Brain (organoid and tissue), 16 donors: ENCODE measurements at places on chromosomes 16 and 17. TPM values are rescaled to one million over a fixed set of nuclear protein-coding genes. Genes with fewer than 3 reads are reported as not detected.

METRN gene
- polyA plus RNA-seq = 125 TPM

TEKT5 gene
- not detected for polyA plus RNA-seq

- peak; percentile 85 for DNase-seq
Measured at GRCh38 chr17:78360371-78361224, 721 bp upstream of the SOCS3 start.

FOXL1 gene
- 0.22 TPM for polyA plus RNA-seq

RGS11 gene
- 8.3 TPM for polyA plus RNA-seq

GRCh38 chr16:57178196-57178595, 7.6 kb downstream of the PSME3IP1 start:
- peak; percentile 33 for DNase-seq

DNA sequence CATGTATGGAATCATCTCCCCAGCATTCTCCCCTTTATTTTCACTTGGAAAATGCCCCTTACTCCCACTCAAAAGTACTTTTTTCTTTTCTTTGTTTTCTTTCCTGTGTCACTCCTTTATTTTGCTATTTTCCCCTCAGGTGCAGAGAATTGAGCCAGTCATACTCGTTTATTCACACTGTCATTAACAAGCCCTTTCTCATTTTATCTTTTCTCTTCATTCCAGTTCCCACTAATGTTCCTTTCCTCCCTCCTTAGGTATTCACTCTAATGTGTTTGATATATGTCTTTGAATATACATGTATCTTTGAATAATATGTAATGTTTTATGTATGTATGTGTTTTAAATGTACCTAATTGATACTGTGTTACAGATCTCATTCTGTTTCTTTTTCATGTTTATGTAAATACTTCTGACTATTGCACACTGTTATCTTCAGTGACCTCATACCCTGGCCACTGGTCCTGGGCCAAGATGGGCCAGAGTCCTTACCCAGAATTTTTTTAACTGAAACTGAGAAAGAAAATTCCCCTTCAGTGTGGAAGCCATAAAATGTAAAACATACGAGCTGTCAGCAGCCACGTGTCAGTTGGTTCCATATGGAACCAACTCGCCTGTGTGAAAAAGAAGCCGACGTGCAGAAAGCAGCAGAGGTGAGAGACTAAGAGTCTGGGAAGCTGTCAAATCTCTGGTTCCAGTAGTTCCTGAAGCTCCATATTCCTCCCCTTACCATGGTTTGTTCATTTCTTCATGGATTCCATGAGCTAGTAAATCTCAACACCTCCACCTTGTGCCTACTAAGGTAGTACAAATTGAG, 5.8 kb downstream of the SRR start:
- DNase-seq = peak; percentile 94

CACNG1 gene
- polyA plus RNA-seq = 1.1 TPM

DNA sequence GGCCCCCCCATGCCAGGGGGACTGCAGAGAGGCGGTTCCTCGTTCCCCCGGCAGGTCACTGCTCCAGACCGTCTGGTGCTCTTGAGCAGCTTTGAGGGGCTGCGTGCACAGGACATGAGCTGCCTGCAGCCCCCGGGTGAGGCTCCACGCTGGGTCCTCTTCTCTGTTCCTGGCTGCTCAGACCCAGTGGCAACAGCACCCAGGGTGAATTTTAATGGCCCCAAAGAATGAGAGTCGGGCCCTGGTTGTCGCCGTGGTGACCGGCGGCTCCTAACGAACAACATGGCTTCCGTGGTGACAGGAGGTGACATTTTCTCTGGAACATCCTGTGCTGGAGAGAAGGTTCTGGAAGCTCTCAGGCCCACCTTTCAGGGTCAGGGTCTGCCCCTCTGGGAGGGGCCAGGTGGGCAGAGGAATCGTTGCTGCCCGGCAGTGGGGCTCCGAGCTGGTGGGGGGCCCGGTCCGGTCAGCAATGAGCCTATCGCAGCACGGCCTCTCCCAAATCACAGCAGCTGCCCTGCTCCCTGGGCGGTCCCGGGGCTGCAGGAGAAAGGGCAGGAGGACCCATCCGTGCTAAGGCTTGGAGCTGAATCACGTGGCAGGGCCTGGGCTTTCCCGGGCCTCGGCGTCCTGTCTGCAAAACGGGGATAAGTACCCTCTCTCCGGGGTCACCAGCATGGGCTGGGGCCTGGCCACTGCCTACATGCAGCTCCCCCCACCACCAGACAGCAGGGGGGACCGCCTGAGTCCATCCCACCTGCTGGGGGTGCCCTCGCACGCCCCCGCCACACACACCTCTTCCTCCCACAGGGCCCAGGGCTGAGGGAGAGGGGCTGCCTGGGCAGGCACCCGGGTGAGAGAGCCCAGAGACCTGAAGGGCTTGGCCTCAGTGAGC, 3.4 kb upstream of the C1QTNF8 start:
- DNase-seq = peak; percentile 51

GRCh38 chr16:5490499-5490898, 392.9 kb upstream of the EEF2KMT start:
- peak; percentile 86 for DNase-seq

GRCh38 chr16:73060892-73061490, 13.1 kb upstream of the ZFHX3 start:
- no peak for DNase-seq

DNA sequence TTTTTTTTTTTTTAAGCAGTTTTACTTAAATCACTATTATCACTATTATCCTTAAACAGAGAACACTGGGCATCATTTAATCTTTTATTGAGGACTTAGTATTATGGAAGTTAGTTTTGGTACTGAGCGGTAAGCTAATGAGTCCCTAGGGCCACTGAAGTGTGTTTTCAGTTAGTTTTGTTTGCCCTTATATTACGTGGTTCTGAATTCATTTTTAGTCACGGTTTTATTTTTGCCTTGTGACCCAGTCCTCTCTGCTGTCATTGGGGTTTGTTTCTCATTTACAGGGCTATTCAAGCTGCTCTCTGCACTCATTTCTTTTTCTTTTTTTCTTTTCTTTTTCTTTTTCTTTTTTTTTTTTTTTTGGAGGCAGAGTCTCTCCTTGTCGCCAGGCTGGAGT, 17.3 kb downstream of the RABEP1 start:
- DNase-seq = no peak

- DNase-seq = no peak
Measured at GRCh38 chr16:79264237-79265109, 336.1 kb downstream of the MAF start.

GRCh38 chr17:31092475-31093064, 2.2 kb upstream of the NF1 start:
- DNase-seq = no peak

DNA sequence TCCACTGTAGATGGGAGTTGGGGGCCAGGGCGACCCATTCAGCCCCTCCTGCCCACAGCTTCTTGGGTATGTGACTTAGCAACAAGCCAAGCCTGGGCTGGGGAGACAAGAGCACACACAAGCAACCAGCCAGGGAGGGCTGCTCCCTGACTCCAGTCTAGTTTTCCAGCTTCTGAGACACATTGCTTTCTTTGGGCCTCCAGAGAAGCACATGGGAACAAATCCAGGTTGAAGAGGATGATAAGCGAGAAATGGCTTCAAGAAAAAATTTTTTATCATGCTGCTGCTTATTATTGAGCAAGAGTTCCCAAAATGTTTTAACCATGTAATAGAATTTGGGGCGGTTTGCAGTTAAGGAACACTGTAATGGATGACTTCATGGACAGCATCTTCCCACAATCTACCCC, 173.7 kb downstream of the SOX9 start:
- no peak for DNase-seq

- no peak for DNase-seq
Measured at GRCh38 chr16:29644338-29644857, 18.6 kb upstream of the SPN start.

DNA sequence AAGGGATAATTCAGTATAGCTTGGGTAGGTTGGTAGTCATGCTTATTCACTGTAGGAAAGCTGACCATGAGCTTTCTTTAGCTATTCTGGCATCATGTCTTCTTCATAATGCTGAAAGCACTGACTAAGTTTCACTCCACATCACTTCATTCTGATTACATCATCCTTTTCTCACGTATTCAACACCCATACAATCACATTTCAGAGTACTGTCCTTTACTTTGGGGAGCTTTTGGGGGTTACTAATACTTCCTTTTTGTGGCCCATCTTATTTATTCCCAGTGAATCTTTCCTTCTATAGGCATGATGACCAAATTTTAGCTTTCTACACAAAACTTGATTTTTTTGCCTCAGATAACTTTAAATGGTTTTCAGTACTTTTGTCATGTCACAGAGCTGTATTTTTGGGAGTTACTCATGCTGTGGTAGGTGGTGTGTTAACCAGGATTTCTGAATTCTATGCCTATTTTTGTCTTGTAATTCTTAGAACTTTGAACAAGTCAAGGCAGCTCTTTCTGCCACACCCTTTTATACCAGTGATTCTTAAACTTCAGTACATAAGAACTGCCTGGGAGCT, 23.5 kb downstream of the TADA2A start:
- DNase-seq = no peak

GRCh38 chr17:57726213-57726790, 18.8 kb downstream of the CCDC182 start:
- no peak for DNase-seq

DNA sequence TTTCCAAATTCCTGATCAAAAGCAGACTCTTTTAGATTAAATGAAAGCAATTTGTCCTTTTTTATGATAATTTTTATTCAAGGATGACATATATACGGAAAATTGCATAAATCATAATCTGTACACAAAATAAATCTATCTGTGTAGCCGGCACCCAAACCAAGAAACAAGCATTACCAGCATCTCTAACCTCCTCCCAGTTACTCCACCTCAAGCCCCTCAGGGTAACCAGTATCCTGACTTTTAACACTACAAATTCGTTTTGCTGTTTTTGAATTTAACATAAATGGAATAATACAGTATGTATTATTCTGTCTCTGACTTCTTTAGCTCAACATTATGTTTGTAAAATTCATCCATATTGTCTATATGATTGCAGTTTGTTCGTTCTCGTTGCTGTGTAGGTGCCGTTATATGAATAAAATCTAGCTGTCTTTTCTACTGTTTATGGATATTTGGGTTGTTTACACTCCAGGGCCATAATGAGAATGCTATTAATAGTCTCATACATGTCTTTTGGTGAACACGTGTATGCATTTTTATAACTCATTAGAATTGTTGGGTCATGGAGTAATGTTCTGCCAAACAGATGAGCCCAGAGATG, 1.0 kb downstream of the TEKT1 start:
- no peak for DNase-seq

VTN gene
- polyA plus RNA-seq = 0.56 TPM

MFAP4 gene
- 30.0 TPM for polyA plus RNA-seq

- no peak for DNase-seq
Measured at GRCh38 chr17:66753126-66753920, 81.6 kb upstream of the CACNG5 start.

DNA sequence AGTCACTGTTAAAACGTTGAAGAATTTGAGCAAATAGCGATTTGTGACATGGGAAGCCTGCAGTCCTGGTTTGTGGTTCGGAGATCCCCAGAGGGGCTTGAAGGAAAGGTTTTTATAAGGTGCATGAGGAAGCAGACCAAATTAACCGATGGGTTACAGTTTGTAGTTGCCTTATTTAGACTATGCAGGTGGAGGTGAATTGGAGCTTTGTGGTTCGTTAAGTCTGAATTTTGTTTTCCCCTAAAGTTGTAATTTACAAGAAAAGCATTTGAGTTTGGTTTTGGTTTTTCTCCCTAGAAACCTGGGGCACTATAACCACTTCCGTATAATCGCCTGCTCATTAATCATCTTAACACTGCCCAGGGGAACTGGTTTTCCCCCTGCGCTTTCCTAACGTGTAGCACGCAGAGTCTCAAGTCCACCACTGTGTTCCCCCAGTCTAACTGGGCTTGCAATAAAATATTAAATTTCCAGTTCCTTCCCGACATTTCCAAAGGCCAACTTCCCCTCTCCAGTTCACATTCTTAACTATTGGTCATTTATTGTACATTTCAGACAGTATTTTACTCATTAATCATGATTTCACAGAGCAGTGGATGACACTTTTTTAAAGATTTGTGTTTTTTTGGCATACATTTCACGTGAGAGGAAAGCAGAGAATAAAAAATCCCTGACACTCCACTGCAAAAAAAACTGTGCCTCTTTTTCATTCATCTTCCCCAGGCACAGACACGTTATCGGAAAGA, 932 bp downstream of the ZNF267 start:
- DNase-seq = no peak

CDH11 gene
- polyA plus RNA-seq = 10.4 TPM

DNA sequence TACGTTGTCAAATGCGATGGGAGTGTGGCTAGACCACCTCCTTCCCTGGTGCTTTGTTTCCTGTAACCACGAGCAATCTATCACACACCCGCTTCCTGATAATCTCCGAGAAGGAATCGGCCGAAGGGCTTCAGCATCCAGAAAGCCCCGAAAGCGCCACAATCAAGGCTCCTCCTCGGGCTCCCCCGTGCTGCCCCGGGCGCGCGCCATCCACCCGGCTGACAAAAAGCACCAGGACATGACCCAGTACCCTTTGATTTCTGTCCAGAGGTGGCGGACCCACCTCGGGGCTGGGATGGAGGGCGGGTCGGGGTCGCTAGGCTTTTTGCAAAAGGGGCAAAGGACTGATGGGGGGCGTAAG, 743 bp upstream of the ARMC7 start:
- no peak for DNase-seq

DNA sequence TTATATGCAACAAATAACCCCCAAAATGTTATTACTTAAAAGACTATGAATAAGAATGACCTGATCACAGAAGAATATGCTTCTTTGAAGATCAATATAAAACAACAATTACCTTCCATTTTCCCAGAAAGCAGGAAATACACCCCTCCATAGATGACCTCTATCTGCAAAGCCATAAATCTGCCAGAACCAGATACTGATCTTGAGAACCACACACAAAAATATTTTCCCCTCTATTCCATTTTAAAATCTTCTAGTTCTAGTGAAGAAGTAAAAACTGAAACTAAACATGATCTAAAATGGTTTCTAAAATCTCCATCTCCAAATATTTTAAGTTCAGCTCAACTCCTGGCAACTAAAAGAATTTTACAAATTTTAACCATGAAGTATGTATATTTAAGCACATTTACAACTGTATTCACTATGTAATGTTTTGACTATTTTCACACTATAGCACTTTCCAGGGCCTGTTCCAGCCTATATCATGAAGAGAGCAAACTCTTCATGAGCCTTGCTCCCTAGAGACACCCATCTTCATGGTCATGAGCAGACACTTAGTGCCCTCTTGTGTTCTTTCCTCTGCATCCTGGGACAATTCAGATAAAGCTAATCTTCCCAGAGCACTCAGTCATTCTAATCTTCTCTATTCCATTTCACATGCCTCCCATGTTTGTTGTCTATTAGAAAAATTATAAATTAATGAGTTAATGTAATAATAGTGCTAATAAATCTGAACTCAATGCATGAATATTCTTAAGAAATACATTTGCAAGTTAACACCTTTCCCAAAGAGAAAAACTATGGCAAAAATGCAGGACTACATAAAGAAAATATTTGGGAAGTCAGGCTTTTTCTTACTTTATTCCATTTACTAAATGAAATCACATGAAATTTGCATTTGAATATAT, 87.0 kb downstream of the HELZ start:
- peak; percentile 76 for DNase-seq

DNA sequence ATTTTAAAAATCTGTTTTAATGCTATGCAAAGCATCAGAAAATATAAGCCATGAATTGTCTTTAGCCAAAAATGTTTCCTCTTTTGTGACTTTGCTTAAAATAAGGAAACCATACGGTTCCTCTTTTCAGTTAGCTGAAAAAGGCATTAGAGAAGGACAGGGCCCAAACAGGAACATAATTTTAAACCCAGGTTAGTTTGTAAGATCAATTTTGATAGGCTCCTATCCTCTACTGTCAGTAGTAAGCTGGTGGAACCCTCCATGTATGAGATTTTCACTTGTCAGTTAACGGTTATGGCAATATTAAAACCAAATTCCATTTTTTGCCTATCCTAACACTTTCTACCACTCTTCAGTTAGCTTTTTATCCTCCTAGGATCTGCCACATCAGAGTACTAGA, 4.3 kb downstream of the EVI2B start:
- DNase-seq = no peak
